ENCODE measurements at places on chromosomes 2 and 18.

GRCh38 chr2:143300536-143300935, 171.3 kb downstream of the ARHGAP15 start:
- no peak for DNase-seq

DNA sequence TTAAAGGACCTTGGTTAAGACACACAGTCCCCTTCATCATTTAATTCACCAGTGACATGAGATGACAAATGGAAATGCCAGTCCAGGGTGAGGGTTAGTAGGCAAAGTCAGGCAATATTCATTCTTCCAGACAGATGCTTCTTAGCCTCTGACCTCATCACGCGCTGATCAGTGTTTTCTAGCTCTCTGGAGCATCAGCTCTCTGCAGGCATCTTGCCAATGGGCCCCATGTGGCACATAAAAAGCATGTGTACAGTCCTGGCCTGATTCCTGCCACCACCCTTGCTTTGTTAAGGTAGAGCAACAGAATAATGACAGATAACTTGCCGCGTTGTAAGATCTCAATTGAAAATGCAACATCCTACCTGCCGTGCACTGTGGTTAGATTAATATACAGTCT, 20.3 kb upstream of the NPAS2 start:
- no peak for DNase-seq

DNA sequence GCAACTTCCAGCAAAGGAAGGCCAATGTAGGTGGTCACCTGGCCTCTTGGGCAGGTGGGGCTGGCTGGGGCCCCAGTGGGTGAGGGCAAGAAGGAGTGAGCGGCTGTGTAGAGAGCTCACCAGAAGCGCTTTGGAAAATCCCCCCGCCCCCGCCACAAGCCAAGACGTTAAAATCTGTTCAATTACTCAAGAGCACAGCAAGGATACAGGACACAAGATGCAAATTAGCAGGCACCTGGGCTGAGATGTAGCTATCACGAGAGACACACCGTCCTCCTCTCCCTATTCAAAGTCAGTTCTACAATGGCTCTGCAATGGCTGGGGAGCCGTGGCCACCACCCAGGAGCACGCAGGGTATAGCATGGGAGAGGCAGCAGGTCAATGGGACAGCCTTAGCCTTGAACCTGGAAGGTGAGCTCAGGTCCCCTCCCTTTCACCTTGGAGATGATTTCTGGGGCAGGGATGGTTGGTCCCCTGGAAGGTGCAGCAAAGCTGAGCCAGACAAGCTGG, 38.5 kb upstream of the GPR17 start:
- DNase-seq, result no peak

GRCh38 chr2:154882725-154883124, 184.2 kb downstream of the KCNJ3 start:
- DNase-seq, result no peak

DNA sequence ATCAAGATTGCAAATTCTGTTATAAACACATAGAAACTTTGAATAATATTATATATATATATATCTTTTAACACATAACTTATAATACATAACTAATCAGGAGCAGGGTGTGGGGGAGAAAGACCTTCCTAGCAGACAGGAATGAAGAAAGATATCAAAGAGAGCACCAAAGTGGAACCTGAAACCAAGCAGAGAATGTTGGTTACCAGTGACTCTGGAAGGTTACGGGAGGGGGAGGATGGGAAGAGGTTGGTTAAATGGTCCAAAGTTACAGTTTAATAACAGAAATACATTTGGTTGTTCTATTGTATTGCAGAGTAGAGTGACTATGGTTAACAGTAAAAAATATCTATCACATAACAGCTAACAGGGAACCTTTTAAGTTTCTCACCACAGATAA, 366.7 kb downstream of the LRRTM4 start:
- DNase-seq, result no peak

Measured in NCI-H460 (cell line).